ENCODE measurements at places on chromosomes 2 and 18.

DNA sequence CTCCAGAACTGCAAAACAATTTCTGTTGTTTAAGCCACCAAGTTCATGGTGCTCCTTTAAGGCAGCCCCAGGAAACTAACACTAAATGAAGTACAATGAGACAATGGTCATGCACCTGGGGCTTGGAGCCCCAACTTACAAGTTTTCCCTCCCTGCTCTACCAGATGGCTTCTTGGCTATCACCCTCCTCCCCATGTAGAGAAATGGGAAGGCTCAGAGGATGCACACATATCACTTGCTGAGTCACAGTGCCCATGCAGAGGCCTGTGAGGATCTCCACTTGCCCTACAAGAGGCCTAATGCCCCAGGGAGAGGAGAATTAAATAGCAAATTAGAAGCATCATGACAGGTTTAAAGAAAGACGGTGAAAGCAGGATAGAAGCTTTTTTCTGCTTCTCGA is 270.9 kb downstream of the TTC32 start:
- DNase-seq: no peak

DNA sequence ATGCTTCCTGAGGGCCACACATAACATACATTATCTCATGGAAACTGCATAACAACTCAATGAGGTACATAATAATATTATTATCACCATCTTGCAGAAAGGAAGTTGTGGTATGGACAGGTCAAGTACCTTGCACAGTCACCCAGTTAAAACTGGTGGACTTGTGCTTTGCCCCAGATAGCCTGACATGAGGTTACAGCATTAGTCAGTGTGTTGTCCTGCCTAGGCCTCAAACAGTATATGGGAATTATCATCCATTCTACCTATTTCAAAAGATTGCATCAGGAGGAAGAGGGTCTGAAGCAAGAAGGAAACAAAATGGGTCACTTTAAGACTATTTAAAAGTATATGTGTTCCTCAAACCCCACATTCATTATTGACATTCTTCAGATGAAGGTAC is 5.4 kb upstream of the ANTXR1 start:
- no peak for DNase-seq

DNA sequence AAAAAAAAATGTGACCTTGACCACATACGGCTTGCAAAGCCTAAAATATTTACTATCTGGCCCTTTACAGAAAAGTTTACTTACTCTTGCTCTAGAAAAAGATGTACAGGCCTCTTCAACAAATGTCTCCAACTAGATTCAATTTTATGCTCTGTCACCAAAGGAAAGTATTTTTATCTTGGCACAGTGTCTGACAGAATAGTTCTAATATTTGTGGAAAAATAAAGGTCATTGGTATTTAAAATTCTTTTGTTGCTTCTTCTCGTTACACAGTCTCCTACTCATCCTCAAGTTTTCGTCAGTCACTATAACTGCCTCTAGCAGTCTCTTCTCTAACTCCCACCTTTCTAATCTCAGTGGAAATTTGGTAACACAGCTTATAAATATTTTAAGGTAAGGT is 1.4 kb downstream of the RBKS start:
- DNase-seq: no peak

- no peak for DNase-seq
Measured at GRCh38 chr2:165268754-165269153, 29.5 kb downstream of the SCN2A start.

DNA sequence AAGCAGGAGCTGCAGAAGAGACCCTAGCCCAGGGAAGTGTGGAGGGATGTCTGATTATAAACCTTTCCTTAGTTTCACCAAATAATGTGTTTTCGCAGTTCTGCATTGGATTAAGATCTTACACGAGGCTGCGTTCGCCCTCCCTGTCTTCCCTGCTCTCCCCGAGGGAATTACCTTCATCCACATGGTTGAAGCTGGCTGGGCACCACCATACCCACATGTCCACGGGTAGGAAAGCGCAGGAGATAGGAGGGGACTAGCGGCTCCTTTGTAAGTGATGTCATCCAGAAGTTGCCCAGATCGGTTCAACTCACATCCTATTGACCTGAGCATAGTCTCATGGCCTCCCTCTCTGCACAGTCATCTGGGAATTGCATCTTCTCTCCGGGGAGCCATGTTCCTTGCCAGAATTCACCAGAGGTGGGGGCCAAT is 1.1 kb downstream of the TTL start:
- DNase-seq: no peak

- no peak for DNase-seq
Measured at GRCh38 chr2:211204456-211204855, 648.1 kb downstream of the CPS1 start.

DNA sequence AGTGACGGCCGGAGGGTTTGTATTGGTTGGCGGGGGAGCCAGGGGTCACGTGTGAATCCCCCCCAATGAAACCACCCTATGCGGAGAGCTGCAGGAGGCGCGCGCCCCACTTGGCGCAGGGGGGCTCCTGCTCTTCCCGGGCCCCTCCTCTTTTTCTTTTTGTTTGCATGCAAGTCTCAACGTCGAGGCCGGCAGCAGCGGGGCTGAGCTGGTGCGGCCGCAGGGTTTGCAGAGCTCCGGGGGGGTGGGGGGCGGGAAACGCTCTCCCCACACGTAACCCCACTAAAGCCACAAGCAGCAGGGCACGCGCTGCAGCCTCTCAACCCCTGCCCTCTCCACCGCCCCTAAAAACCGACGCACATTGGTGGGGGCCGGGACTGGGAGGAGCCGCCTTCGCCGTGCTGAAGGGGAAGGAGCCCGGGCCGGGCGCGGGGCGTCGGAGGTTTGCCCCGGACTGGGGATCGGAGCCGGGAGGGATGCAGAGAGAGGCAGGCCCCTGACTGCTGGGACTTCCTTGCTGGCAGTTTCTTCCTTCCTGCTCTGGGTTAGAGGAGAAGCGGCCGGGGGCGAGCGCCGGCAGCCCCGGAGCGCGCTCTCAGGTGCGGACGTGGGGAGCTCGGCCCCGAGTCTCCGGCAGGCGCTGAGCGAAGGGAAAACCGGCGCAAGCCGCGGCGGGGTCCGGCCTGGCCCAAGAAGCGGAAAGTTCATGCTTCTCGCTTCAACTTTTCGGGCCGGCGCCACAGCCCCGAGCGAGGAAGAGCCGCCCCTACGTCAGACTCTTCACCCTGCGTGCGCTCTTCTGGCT is 864 bp downstream of the LBH start:
- DNase-seq: peak; percentile 59

DNA sequence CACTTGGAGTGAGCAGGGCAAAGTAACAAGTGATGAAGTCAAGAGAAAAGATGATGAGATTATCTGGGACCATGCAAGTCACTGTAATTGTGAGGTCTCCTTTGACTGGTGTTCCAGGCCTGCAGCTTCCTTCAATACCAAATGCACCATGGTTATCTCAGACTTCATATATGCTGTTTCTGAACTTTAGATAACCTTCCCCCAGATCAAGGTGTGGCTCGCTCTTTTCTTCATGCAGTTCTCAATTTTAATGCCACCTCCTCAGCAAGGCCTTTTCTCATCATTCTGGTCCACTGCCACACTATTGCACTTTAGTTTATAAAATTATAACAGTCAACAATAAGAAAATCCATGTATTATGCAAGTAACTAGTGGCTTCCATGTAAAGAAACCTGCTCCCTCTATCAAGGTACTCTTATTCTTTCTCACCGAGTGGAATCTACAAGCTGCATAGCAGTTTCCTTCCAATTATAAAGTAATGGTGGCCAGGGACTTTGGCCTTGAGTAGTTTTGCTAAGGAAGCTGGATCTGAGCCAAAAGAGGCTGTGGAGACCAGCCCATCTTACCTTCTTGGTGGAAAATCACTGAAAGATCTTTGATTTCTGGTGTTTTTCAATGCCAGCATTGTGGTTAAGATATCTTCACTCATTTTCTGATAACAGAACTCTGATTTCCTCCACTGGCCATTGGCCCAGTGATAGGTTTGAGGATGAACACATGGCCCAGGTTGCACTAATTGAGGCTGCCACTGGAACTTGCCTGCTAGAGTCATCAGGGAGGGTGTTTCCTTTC is 113.6 kb downstream of the KCNE4 start:
- no peak for DNase-seq

GRCh38 chr2:219575566-219576504 is 3.7 kb downstream of the INHA start:
- no peak for DNase-seq
